ENCODE measurements at places on chromosomes 11 and 22. TPM values are rescaled to one million over a fixed set of nuclear protein-coding genes. Genes with fewer than 3 reads are reported as not detected.

- no peak for DNase-seq
Observed at GRCh38 chr22:24209687-24210086, 28.4 kb downstream of the SUSD2 start.

DNA sequence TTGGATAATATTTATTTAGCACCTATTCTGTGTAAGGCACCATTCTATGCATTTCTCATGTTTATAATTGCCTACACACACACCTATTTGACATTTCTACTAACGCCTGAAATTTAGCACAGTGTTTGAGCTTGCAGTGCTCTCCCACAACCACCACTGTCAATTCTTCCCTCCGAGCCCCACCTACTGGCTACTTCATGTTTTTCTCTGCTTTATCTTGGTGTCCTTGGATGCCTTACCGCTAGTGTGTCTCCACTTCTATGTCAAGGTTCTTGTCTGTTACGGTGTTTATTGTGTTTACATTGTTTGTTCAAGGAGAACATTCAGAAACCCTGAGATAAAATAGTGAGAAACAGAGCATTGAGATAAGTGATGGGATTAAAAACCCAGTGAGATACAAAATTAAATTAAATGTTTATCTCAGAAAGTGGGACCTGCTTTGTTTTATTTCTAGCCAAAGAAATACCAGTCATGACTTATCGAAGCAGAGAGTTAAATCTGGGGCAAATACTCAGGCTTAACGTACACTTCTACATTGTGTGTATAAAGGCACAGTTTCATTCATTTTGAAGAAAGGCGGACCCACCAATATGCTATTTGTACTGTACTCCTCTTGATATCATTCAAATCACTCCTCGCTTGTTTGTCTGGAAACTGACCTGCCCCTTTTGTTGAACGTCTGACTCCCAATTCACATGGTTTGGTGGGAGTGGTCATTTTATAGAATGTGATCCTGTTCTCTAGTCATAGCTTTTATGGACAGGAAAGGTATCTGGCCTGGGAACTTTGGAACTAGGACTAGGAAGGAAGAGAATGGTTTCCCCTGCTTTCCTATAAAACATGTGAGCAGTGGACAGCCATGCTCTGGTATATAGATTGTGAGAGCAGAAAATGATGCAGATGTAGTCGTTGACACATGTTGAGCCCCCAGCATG lies 39.2 kb upstream of the SLC36A4 start:
- DNase-seq = no peak

- DNase-seq = no peak
Observed at GRCh38 chr11:75313513-75314272, 37.8 kb downstream of the ARRB1 start.

GRCh38 chr11:62604460-62605120 lies 2.9 kb upstream of the MTA2 start:
- no peak for DNase-seq

- no peak for DNase-seq
Observed at GRCh38 chr11:79481795-79482194, 41.0 kb upstream of the TENM4 start.

The APLNR gene
- polyA plus RNA-seq = 110 TPM
